ENCODE measurements at places on chromosomes 5 and 9.
A peak's percentile ranks its signal among the peaks of the same experiment; 100 is the strongest.

GRCh38 chr5:132226516-132227234 is 978 bp downstream of the P4HA2 start:
- no peak for DNase-seq

GRCh38 chr5:149309354-149309753 is 35.9 kb upstream of the GRPEL2 start:
- DNase-seq: no peak

- no peak for DNase-seq
Measured at GRCh38 chr5:176364765-176365350, 429 bp upstream of the ARL10 start.

DNA sequence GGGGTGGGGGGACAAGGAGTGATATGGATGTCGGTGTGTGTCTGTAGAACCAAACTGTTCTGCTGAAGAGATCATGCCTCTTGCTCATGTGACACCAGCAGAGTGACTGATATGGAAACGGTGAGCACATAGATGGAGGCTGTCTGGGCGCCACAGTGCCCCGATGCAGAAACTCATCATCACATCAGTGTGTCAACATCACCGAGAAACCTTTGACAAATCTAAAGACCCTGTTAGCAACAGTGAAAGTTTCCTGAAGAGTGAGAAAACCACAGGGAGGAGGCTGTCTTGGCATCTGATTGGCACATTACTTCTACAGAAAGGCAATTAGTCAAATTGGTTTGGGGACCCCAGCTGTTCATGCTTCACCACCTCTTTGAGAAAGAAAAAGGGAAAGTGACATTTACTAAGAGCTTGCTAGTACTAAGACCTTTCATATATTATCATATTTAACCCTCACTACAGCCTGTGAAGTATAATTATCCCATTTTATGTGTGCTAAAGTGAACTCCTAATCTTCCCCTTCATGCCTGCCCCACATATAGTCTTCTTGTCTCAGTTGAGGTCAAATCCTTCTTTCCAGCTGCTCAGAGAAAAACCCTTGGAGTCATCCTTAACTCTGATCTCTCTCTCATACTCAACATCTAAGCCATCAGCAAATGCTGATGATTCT is 25.6 kb downstream of the CSF2 start:
- DNase-seq: peak; percentile 35

GRCh38 chr9:136206602-136207275 is 1.8 kb upstream of the LHX3 start:
- DNase-seq: no peak

GRCh38 chr5:1808439-1808838 is 7.2 kb downstream of the NDUFS6 start:
- DNase-seq: no peak

DNA sequence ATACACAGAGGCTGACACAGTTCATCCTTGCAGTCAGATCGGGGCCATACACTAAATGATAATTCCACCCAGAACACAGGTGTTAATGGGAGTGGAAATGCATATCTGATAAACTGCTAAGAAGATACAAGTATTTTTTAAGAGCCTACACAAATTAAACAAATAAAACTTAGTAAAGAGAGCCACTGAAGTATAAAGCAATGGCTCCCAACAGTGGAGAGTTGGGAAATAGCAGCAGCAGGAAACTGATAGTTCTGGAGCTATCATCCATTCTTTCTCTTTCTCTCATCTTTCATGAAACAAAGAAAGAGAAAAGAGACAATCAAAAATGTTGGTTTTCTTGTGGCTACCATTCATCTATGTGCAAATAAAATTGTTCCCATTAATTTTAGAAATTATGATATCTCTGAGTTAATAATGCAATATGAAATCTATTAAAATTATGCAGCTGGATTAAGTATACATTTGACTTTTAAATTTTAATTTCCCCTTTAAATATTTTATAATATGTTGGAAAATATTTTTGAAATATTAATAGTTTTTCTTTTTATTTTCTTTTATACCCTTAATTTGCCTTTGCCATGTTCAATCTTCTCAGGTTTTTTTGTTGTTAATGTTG is 120.8 kb downstream of the EMB start:
- no peak for DNase-seq

DNA sequence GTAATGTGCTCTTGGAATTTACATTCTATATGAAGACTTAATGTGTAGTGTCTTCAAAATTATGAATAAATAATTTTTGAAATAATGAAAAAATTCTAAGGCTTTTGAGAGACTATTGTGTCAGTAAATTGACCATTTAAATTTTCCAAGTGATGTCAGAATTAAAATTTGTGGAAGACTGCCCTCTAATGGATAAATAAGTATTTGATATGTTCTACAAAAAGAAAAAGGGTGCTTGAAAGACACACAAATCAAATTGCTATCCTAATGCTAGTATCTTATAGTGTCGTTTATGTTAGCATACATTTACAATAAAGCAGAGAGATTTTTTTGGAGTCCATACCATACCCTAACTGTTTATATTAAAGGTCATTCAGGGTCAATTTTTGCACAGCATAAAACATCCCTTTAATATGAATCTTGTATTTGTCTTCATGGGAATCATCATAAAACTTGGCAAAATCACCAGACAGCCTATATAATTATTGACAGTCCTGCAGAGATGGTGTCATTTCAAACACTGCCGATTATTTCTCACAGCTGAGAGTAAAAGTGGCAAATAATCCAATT is 120.8 kb upstream of the SLC27A6 start:
- DNase-seq: no peak

DNA sequence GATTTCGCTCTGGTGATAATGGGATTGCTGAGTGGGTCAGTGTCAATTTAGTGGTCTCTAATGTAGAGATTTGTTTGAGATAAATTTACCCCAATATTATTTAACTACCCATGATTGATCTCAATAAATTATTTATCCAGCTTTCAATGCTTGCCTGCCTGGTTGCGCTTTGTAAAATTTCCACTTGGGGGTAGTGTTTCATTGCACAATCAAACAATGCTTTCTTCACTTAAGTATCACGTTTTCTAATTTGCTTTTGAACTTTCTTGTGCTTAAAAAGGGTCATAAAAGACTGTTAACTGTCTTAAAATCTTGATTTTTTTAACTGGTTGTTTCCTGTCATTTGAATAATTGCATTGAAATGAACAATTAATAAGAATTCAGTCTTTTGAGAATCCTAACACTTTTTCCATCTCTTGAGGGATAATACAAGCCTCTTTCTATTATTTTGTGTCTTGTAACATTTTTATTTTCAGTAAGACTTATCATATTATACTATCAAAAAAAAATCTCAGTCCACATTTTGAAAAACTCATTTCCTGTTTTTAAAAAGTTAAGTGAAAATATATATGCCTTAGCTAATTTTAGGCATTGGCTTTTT is 18.7 kb downstream of the HSD17B4 start:
- DNase-seq: no peak

DNA sequence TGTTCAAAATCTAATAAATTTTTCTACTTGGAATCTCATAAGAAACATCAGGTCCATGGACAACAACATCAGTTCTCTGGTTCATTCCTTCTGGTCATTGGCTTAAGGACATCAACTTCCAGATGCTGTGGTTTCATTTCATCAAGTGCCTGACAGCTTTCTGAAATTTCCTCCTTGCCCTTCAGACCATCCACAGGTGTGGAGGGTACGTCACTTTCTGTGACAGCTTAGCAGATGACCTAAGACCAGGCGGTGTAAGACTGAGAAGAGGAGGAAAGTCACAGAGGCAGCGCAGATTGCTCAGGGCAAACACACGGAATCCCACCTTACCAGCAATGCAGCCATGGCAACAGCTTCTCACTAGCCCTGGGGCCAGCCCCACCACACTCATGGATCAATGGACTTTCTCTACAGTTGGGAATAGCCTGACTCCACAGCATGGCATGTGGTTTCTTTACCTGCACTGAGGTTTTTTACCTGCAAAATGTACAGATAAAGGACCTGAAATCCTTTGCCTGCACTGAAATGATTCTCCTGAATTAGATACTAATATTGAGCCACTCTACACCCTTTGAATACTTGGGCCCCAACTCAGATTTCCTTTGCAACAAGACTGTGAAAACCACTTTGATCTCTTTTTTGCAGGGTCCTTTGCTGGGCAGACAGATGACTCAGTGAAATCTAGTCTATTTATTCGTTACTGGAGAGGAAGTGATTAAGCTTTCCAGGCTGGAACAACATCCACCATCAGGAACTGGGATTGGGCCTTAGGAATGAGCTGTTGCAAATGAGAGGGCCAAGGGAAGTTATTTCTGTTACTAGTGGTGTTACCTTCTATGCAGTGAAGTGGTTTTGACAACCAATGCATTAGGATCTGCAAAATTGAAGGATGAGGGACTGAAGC is 26.9 kb downstream of the TICAM2 start:
- no peak for DNase-seq
